ENCODE measurements at places on chromosomes 16 and 17. TPM values are rescaled to one million over a fixed set of nuclear protein-coding genes. Genes with fewer than 3 reads are reported as not detected.

- DNase-seq, result peak; percentile 52
Measured at GRCh38 chr17:82320956-82321927, 3.8 kb upstream of the CD7 start.

DNA sequence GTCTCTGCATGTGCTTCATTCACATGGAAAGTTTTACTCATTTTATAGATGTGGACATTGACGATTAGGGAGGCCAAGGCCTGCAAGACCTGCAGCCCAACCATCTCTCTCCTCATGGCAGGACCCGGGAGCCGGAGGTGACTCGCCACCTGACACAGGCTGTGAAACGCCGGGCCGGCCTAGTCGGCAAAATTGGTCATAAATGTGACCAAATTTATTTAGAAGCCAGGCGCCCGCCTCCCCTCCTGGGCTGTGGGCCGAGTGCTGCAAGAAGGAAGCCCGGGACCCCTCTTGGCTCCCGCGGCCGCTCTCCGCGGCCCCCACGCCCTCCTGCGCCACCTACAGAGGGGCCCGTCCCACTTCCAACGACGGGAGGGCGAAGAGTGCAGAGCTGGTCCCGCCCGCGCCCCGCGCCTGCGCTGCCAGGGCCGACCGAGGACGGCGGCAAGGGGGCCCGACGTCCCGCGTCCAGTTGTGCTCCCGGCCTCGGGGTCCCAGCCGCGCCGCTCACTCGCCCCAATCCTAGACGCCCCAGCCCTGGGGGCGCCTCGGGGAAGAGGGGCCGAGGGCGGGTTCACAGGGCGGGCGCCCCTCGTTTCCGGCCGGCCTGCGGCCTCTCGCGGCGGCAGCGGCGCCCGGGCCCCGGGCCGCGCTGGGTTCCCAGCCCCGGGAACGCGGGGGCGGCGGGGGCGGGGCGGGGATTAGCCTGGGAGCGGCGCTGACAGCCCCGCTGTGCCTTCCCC is 47.5 kb downstream of the WNT3 start:
- DNase-seq, result no peak

- DNase-seq, result no peak
Measured at GRCh38 chr17:59769887-59770286, 62.4 kb downstream of the VMP1 start.

DNA sequence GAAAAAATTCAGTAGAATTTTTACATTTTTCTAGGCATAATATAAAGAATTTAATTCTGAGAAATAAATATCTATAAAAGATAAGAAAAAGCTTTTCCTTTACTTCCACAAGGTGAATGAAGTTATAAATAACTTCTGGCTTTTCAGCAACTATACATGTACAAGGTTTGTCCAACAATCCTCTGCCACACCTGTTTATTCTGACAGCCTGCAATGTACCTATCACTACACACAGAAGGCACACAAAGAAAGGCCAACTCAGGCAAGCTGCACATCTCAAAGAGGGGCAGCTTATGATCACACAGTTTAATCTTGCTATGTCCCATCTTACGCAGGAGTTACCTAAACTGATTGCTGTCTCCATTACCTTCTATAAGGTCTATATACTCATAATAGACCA is 120.2 kb downstream of the MYO1D start:
- no peak for DNase-seq

GRCh38 chr16:29815032-29815721 is 775 bp upstream of the PAGR1 start:
- peak; percentile 62 for DNase-seq

- no peak for DNase-seq
Measured at GRCh38 chr17:74452033-74452840, 14.2 kb upstream of the CD300A start.

Gene ASGR1
- 1.6 TPM for total RNA-seq

GRCh38 chr17:43915559-43915958 is 8.2 kb upstream of the MPP2 start:
- DNase-seq, result no peak

Gene RCVRN
- total RNA-seq, result 0.16 TPM

DNA sequence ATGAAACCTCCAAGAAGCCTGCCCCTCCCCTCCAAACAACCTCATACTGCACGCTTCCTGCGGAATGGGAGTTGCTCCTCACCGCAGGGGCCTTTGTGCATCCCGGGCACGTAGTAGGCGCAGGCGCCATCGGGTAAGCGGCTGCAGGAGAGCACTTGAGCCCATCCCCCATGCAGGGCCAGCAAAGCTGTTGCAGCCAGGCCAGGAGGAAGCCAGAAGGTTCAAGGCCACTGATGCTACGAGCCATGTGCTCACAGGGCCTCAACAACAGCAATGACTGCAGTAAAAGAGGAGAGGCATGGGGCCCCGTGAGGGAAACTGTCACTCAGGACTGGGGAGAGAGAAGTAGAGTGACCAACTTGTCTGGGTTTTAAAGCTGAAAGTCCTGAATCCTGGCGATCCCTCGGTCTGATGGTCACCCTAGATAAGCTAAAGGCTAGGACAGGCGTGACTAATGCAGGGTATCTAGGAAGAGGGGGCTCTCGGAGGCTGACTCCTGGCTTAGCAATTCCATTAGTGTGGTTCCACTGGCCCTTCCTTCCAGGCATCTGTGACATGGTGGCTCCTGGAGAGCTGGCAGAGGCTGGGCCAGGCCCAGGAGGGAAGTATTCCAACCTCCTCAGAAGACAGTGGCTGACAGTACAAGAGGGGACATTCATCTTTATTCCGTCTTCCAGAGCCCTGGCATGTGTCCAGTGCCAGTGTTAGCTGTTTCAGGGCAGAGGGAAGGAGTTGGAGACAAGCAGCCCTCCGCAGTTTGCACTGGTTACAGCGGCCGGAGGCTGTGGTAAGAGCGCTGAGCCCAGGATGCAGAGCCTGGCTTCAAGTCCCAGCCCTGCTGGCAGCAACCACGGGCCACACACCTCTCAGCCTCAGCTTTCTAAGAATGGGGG is 20.8 kb downstream of the GOSR2 start:
- DNase-seq, result no peak

- no peak for DNase-seq
Measured at GRCh38 chr16:1383556-1383955, 30.9 kb downstream of the UNKL start.

DNA sequence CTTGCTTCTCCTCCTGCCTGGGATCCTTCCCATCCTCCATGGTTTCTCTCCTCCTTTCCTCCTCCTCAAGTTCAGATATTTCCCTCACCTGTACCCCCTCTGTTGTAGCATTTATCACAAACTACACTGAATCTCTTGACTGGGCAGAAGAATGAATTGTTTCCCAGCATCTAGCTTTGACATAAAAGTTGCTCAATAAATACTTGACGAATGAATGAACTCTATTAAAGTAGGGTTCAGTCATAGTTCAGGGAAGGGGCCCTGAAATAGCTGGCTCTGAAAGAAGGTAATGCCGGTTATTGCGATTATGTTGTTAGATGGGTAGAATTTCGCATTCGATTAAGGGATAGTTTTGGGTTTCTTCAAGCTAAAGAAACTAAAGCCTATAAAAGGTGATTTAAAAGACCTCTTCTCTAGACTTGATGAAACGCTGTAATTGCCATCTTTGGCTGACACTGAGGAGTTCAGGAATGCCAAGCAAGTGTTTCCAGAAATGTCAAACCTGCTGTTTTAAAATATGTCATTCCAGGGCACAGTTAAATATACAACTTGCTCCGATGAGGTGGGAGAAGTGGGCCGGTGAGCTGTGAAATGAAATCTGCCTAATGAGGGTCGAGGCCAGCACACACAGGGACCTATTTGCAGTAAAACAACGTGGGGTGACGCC is 1.0 kb upstream of the CPD start:
- no peak for DNase-seq

Gene CAVIN1
- total RNA-seq, result 52.4 TPM

- DNase-seq, result peak; percentile 72
Measured at GRCh38 chr17:8068736-8069586, 18.6 kb downstream of the ALOX12B start.

Gene TSPOAP1
- 27.7 TPM for total RNA-seq

Gene ENPP7
- not detected for total RNA-seq

- peak; percentile 79 for DNase-seq
Measured at GRCh38 chr16:29678691-29679267, at the start of gene QPRT. QPRT (plus strand) TSS chr16:29679180; CDS start chr16:29679198, 18 bp downstream.
